ENCODE measurements at places on chromosomes 6 and 20. TPM values are rescaled to one million over a fixed set of nuclear protein-coding genes. Genes with fewer than 3 reads are reported as not detected.

- DNase-seq = no peak
Observed at GRCh38 chr6:161080263-161080970, 88.8 kb downstream of the MAP3K4 start.

Gene STX11
- total RNA-seq = not detected

Gene CEP250
- total RNA-seq = 29.3 TPM

Gene ZNF292
- total RNA-seq = 13.5 TPM

Gene NKX2-2
- total RNA-seq = not detected

Gene SIRPA
- total RNA-seq = 16.7 TPM
